Muscle of leg (tissue), 16 donors: ENCODE measurements at places on chromosomes 2 and 18.
A peak's percentile ranks its signal among the peaks of the same experiment; 100 is the strongest.

GRCh38 chr2:188416367-188416766, 124.7 kb downstream of the GULP1 start:
- no peak for DNase-seq

GRCh38 chr2:237486819-237487448, at the start of gene MLPH:
Gene MLPH (plus strand): TSS chr2:237487251. CDS start chr2:237493427, 6,176 bp downstream.
- DNase-seq, result no peak

DNA sequence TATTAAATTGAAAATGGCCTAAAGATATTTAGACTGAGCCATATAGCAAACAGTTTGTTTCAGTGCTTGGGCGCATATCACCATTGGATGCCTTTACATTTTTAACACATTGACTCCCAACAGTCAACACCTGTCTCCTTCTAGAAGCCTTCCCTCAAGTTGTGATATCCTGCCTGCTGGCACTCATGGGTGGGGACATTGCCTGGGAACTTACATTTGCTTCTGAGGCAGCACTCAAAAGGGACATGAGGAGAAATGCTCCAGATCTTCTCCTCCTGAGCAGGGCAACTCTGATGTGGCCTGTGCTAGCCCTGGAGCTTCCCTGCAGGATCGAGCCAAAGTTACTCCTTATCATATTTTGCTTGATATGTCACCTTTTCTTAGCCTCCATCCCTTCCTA, 392.2 kb downstream of the CDH7 start:
- DNase-seq, result no peak

DNA sequence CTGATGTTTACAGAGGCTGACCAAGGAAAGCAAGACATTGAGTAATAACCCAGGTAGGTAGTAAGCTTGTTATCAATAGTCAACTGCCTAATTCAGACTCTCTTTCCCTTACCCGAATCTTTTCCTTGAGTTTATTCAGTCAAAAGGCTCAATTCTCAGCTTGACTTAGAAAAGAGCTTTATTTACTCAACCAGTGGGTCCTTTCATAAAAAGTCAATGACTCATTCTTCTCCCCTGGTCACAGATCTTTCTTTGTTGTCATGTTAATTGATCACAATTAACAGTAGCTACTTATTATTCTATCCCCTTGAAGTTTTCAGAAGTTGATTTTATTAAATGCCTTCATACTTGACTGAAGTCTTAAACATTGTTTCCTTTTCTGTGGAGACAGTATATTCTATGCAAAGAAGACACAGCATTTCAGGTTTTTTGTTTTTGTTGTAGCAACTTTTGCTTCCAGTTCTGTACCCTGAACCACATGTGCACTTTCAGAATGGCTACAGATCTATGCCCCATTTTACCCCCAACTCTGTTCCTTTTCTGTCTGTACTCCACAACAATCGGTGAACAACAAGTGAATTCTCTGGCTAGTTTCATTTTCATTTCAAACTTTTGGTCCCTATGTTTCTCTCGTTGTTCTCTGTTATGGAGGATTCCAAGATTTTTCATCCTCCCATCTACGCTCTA, 428.3 kb downstream of the NCKAP5 start:
- DNase-seq, result no peak

DNA sequence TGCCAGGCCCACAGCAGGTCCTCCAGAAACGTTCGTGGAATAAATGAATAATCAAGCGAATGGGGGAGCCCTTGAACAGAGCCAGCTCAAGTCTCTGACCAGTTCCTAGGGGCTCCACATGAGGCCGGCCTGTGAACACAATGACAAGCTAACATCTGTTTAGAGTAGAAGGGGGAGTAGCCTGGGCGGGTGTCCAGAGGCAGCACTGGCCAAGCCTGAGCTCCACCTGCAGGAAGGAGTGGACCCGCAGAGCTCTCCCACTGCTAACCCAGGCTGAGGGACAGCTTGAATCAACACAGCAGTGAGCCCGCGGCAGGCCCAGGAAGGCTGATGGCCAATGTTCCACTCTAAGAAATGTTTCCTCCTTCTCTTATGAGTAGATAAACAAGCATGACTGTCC, 234.8 kb upstream of the RAB6C start:
- DNase-seq, result peak; percentile 92

DNA sequence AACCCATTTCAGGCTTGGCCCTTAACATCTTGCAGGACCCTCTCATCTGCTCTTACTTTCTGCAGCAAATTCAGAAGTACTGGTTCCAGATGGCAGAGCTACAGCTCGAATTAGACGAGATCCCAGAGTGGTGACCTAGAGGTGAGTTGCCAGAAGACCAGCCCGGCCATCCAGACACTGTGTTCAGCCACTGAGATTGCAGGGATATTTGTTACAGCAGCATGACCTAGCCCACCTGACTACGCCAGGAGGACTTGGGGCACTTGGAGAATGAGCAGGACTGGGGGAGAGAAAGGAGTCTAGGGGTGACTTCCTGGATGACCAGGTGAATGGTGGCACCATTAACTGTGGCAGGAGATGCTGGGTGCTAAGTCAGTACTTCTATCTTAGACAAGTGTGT, 67.2 kb upstream of the ID2 start:
- DNase-seq, result no peak

DNA sequence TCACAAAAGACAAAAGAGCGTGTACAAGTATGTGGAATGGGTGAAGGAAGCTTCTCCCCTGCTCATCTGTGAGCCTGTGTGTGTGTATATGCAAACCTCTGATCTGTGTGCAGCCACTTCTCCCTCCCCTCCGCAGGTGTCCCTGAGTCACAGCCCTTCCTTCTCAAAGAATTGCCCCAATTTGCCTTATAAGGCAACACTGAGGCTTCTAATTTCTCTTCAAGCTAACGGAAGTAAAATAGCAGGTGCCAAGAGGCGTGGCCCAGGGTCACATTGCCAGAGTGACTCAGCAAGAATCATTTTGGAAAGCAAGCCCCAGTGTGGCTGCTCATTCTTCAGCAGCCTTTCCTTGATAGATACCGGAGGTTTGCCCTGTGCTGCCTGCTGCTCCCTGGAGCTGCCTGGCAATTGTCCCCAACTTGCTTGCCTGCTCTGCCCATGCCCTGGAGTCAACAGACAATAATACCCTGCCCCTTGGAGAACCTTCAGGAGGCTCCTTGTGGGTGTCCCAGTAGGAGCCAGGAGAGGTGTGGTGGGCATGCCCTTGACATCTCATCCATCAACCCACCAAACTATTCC, 37.3 kb upstream of the BMP10 start:
- peak; percentile 71 for DNase-seq

DNA sequence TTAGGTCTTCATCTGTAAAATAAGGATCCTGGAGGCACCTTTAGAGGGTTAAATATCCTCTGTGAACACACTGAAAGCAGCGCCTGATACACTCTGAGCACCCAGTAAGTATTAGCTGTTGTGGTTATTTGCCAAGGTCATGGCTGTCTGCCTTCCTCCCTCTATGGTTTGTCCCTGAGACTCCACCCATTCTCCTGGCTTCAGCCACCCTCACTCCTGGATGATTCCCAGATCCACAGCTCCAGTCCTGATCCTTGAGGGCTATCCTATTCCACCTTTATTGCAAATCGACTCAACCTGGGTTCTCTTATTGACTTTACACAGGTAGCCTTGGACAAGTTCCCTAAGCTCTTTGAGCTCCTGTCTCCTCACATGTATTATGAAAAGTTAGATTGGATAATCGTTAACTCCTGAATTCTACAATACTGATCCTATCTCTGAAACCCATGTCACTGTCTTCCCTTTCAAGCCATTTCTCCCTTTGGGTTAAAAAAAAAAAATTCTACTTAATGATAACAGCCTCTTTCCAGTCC, 162.3 kb downstream of the LAMA3 start:
- DNase-seq, result no peak

DNA sequence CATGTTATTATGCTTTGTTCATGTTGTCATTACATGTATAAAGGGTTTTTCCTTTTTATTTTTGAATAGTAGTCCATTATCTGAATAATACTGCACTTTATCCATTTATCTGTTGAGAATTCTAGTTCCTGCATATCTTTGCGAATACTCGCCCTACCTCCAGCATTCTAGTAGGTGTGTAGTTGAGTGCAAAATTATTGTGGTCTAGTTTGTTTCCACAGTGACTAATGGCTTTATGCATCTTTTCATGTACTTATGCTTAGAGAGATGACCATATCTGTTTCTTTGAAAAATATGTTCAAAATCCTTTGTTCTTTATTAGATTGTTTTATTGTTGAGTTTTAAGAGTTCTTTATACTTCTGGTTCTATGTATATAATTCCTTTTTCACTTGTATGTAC, 48.8 kb downstream of the EIF5B start:
- no peak for DNase-seq

DNA sequence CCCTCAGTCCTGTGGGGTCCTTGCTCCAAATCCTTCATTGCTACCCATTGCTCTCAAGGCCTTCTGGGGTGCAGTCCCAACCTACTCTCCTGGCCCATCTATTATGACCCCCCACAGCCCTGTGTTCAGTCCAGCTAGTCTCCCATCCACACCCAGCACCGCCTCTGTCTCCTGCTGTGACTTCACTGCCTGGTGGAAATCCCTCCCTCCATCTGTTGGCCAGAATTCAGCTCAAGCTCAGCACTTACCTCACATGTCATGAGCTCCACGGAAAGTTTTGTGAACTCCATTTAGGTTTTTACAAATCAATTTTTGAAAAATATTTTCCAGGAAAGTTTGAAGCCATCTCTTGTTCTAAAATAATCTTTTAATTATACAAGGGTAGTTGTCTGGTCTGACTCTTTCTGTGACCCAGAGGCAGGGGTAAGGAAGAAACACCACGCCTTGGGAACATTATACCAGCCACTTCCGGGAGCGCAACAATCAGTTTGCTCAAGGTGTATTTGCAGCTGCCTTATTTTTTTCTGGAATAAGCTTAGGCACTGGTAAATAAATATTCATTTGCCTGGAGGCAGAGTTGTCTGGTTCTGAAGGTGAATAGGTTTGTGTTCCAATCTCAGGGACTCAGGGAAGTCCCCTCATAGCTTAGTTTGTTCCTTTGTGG, 110.8 kb downstream of the VIT start:
- peak; percentile 25 for DNase-seq

GRCh38 chr2:21694079-21694878, 570.5 kb downstream of the TDRD15 start:
- DNase-seq, result no peak

DNA sequence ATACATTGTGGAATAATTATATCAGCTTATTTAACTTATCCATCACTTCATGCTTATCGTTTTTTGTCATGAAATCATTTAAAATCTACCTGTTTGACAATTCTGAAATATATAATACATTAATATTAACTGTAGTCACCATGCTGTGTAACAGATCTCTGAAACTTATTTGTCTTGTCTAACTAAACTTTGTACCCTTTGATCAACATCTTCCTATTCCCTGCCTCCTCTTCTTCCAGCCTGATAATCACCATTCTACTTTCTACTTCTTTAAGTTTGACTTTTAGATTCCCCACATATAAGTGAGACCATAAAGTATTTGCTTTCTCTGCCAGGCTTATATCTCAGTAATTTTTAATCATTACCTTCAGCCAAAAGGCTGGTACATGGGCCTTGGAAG, 134.2 kb upstream of the LINC00305 start:
- no peak for DNase-seq

DNA sequence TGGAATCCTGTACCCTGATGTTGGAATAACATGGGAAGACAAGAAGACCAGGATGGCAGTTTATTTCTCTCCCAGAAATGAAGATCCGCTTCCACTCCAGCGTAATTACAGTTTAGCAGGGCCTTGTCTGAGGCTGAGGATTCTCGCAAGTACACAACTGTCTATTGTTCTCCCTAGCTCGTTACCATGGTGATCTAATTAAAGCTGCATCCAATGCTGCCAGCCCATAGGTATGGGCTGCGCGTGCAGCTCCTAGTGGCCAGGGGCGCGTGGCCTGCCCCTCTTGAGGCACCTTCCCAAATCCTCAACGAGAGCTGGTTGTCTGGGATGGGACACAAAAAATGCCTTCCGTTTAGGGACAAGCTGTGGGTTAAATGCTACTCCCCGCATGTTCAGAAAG, 344.9 kb downstream of the CYRIA start:
- DNase-seq, result no peak

GRCh38 chr2:62858231-62858832, 152.8 kb downstream of the EHBP1 start:
- DNase-seq, result no peak

- DNase-seq, result peak; percentile 96
Measured at GRCh38 chr2:22035361-22035830, 911.6 kb downstream of the TDRD15 start.

GRCh38 chr2:178008636-178009289, 63.8 kb downstream of the PDE11A start:
- DNase-seq, result peak; percentile 35

GRCh38 chr18:44651478-44651877, 29.2 kb upstream of the SETBP1 start:
- peak; percentile 11 for DNase-seq

DNA sequence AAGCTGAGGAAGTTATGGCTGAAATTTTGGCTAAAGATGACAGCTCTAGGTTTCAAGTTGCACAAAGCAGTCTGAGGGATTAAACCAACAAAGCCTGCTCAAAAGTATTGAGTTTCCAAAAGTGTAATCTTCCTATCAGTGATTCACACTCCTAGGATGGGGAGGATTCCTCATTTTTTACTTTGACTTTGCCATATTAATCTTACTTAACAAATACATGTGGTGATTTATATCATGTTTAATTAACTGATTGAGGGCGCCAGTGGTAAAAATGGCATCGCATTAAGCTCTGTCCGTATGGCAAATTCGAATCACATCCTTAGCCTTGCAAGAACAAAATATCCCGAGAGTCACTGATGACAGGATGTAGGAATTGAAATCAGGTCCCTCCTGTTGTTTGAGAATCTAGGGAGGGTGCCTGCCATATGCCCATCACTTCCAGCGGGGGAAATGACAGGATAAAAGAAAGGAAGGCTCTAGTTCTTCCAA, 78.1 kb upstream of the ETAA1 start:
- DNase-seq, result no peak

DNA sequence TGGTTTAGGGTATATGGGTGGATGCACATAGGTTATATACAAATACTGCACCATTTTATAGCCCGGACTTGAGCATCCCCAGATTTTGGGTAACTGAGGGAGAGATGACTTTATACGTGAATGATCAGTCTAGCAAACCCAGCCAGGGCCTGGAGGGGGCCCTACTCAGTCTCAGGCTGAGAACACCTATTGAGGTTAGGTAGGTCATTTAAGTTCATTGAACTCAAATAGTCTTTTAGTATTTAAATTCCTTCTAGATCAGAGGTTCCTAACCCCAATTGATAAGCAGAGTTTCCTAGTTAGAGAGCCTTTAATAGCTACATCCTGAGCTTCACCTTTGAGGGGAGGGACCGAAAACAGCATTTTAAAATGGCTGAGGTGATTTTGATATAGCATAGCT, 487.0 kb downstream of the DCC start:
- DNase-seq, result no peak
